ENCODE measurements at places on chromosomes 5 and 9.

GRCh38 chr9:95131023-95131943 is 186.2 kb downstream of the FANCC start:
- peak; percentile 49 for DNase-seq

- no peak for DNase-seq
Measured at GRCh38 chr9:87742813-87743428, 17.0 kb downstream of the CTSL start.

- DNase-seq: no peak
Measured at GRCh38 chr5:155948576-155948975, 378.4 kb upstream of the SGCD start.

GRCh38 chr5:132773601-132774355 is 3.3 kb downstream of the SEPTIN8 start:
- no peak for DNase-seq

GRCh38 chr5:25427240-25427639 is 782.5 kb upstream of the CDH10 start:
- no peak for DNase-seq

- DNase-seq: no peak
Measured at GRCh38 chr5:111675201-111675934, 81.6 kb downstream of the NREP start.

GRCh38 chr9:91785447-91785842 is 164.6 kb downstream of the ROR2 start:
- no peak for DNase-seq

- DNase-seq: no peak
Measured at GRCh38 chr5:123088031-123088805, 823 bp upstream of the PRDM6 start.

DNA sequence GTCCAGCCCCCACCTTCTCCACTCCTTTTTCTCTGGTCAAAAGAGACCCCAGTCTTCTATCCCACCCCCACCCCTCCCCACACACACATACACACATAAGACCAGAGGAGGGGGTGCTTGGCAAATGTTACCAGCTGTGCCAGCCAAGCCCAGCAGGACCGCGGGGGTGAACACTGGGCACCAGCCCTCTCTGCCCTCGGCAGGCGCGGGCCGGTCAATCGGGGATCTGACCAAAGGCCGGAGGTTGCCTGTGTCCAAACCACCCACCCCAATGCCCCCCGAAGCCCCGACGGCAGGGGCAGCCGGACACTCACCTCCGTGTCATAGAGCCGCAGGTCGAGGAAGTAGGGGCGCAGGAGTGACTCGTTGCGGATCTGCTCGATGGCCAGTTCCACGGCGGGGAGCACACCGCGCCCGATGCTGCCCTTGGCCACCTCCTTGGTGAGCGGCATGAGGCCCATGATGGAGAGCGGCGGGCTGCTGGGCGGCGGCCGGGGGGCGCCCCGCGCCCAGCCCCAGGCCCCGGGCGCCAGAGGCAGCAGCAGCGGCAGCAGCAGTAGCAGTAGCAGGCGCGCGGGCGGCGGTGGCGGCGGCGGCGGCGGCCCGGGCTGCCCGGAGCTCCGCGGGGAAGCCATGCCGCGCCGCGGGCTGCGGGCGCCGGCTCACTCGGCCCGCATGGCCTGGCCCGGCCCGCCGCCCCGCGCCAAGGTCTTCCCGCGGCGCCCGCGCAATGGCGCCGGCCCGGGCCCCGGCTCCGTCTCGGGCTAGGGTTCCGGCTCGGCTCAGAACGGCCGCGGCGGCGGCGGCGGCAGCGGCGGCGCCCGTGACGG is 417 bp downstream of the GABBR2 start:
- DNase-seq: no peak

- no peak for DNase-seq
Measured at GRCh38 chr9:133608382-133608781, 807 bp downstream of the FAM163B start.

DNA sequence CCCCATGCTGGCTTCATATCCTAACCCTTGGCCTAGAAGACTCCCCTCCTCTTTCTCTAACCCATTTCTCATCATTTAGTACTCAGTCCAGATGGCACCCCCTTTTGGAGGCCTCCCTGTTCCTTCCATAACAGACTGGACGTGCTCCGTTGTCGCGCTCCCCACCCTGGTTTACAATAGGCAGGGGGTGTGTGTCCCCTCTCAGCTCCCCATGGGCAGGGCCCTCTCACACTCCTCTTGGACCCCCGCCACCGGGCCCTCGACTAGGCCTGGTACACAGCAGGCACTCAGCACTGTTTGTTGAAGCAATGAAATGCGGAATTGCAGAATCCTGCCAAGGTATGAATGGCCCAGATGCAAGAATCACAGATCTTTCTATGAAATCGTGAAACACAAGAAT is 227.4 kb downstream of the FSTL4 start:
- DNase-seq: no peak

GRCh38 chr9:1839909-1840308 is 175.2 kb upstream of the SMARCA2 start:
- no peak for DNase-seq

DNA sequence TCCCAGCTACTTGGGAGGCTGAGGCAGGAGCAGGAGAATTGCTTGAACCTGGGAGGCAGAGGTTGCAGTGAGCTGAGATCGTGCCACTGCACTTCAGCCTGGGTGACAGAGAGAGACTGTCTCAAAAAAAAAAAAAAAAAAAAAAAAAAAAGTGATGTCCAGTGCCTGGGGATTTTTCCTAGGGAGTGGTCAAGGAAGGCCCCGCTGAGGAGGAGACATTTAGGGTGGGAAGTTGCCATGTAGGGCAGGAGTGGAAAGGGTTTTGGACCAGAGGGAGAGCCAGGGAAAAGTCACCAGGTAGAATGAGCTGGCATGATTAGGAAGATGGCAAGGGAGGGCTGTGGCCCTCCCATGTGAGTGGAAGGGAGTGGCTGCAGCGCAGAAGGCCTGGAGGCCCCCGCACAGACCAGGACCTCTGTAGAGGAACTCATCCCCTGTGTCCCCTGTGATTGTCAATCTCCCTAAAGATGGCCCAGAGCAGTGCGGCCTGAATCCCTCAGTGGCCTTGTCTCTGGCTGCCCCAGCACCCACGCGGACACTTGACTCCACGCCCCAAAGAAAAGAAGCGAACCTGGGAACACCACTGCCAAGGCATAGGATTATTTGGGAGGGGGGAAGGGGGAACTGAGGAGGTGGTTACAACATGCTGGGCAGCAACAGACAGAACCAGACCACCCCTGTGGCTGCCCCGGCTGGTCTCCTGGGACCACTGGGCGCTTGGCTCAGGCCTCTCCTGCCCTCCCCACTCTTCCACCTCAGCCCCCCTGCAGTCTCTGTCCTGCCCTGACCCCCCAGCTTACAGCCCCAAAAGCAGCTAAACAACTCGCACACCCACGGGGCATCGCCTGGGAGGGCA is 2.6 kb upstream of the SQSTM1 start:
- DNase-seq: no peak

DNA sequence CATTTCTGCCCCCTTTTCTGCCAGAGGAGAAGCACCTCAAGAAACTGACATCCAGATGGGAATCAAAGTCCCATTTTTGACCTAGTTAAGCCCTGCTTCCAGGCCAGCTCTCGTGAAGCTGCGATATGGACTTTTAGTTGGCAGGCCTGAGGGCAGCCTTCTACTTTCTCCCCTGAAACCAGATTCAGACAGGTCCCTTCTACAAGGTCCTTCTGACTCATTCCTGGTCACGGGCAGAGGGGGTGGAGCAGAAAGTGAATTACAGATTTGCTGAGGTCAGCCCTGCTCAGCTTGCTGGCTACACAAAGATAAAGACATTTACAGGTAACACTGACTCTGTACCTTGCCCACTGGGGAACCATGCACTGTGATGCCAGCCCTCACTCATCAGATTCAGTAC is 52.8 kb upstream of the TUT7 start:
- no peak for DNase-seq

DNA sequence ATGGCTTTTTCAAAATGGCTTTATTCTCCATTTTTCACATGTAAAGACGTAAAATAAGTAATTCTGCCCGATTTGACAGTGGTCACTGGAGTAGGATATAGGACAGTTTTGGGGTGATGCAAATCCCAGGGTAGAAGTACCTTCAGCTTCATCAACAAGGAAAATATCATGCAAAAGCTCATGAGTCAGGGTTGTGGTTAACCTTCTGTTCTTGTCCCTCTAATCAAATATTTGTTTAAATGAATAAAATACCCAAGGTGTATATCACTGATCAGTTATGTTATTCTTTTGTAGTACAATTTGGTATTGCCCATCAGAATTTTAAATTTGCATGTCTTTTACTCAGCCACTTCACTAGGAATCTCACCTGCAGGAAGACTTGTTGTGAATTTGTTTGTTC is 40.0 kb downstream of the FBXL7 start:
- DNase-seq: no peak

DNA sequence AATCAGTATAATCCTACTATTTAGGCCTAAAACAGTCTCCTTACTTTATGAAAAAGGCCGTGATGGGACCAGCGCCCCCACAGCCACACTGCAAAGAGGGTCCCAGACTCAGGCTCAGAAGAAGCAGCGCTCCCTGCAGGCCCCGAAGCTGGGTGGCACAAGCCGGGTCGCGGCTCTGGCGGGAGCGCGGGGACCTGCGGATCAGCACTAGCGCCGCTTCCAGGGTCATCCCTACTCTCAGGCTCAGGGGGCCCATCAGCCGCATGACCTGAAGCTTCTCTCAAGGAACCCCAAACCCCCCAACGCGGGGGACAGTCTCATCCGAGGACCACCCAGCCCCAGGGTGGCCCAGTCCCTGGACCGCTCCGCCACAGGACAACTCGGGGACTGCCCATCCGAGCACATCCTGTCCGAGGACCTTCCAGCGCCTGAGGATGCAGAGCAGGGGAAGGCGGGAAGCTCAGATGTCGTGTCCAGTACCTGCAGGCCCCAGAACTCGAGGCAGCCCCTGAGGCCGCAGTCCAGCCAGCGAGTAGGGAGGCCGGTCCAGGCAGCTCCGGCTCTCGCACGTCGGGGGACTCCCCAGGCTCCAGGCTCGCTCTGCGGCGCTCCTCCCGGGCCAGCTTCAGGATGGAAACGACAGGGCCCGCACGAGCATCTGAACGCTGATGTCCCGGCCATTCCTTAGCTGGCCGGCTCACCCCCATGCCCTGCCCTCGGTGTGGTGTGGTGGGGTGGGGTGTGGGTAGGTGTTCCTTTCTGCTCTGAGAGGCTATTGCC is 32.4 kb upstream of the CDK20 start:
- no peak for DNase-seq

GRCh38 chr5:151477101-151477500 is 29.7 kb downstream of the SLC36A1 start:
- no peak for DNase-seq

- DNase-seq: no peak
Measured at GRCh38 chr9:93305497-93306020, 121.6 kb downstream of the WNK2 start.

GRCh38 chr9:20238921-20239320 is 383.4 kb downstream of the MLLT3 start:
- no peak for DNase-seq

GRCh38 chr9:81637276-81637675 is 52.1 kb downstream of the TLE1 start:
- no peak for DNase-seq

DNA sequence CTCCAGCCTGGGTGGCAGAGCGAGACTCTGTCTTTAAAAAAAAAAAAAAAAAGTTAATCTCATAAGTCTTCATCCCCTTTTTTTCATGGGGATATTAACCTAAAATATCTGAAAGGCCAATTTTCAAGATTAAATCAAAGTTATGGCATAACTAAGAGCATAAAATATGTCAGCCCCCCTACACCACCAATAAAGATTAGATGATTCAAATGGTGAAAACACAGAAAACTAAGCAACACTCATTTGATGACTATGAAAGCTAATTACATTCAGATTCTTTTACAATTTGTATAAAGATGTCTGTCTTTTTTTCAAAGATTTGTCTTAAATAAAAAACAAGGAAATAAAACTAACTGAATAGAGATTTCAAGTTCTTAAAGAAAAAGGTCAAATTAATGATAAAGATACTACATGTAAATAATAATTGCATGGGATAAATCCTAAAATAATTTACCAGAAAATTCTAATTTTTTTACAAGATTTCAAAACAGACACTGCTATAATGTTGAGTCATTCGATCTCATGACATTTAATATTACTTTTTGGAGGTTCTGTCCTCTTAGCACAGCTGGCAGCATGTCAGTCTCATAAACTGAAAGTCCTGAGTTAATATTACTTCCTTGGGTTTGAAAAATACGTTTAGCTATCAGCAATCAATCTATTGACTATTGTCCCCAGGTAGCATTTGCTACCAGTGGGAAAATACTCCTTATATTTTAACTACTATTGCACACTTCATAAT is 112.9 kb downstream of the KIAA0825 start:
- no peak for DNase-seq

DNA sequence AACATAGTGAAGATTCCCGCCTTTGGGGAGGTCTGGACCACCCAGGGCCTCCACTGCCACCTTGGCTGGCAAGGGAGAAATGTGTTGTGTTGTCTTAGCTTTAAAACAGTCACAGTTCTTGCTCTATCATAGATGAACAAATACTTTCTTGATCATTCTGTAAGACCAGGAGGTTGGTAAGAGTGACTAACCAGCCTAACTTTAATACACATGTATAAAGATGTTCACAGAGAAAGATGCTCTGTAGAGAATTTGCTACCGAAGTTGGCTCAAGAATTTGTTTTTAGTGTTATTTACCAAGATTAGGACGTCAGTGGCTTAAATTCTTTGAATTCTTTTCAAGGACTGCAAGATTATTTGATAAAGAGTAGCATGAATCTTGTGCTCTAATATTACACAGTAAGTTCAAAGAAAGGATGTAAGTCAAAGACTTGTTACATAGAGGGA is 28.4 kb downstream of the GLRX start:
- DNase-seq: no peak

- no peak for DNase-seq
Measured at GRCh38 chr9:72509635-72510034, 11.8 kb upstream of the TMC1 start.

DNA sequence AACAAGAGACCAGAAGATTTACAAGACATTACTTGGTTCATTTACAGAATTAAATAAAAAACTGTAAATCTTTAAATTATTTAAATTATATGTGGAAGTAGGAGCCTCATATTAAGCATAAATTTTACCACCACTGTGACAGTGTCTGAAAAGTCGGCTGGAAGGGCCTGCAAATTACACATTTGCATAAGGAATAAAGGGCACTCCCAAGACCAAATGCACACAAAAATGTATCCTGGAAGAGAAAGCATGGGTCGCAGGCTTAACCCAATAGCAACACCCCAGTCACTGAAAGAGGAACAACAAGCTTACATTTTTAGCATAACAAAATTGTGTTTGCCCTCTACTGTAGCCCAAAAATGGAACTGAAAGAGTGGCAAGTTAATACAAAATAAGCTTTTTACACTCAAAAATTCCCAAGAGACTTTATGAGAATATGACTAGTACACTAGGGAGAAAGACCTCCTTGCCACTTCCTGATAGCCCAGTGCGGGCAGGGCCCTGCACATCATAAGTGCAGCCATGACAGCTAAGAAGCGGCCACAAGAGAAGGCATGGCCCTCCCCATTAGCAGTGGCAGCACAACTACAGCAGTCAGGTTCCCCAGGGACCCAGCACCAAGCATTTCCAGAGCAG is 482.0 kb downstream of the DTWD2 start:
- no peak for DNase-seq

DNA sequence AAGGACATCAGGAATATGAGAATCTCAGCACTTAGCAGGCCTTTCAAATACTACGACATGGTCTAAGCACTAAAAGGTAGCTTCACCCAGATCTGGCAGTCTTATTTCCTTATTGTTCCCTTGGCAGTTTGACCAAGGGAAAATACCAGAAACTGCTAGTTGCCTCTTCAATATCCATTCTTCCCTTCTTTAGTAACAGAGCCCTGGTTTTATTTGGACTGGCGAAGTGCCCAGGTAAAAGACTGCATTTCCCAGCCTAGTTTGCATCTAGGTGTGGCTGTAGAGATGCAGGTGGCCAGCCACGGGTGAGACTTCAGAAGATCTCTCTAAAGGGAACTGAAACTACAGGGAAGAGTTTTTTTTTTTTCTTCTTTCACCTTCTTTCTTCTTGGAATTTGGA is 21.6 kb downstream of the DMRT2 start:
- no peak for DNase-seq

All from activated CD4-positive, alpha-beta T cell treated with anti-CD3 and anti-CD28 coated beads, Interleukin-2, amount 50 U/mL, for 1 hour (primary cell).